ENCODE measurements at places on chromosomes 11 and 22.

GRCh38 chr22:48885919-48886305 lies 941.8 kb downstream of the BRD1 start:
- no peak for DNase-seq

DNA sequence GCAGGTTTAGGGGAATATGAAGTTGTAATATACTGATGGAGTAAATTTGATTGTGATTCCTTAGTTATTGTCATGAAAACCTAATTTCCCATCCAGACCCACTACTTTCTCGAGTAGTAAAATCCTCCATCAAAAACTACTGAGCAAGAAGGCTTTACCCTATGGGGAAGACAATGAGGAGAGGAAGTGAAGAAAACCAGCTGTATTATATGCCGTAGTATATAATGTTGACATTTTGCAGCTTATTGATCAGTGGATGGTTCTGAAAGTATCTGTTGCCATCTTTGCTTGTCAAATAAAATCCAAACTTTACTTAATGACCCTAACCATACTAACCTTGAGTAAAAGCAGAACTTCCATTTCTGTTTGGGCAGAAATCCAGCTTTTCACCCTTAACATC lies 292.8 kb upstream of the RAG2 start:
- DNase-seq: no peak

GRCh38 chr22:37431366-37431765 lies 4.1 kb upstream of the ELFN2 start:
- DNase-seq: no peak

DNA sequence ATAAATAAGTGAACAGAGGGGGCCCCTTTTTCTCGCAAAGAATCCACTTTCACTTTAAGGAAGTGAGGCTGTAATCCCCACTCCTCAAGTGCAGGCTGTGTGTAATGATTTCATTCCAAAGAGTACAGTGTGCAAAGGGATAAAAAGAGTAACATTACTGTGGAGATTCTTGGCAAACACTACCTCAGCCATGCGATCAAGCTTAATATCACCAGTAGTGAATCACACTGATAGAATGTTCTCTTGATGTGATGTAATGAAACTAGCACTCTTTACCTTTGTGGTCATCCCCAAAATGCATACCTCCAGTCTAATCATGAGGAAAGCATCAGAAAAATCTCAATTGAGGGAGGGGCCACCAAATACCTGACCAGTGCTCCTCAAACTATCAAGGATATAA lies 246.1 kb upstream of the CHORDC1 start:
- no peak for DNase-seq

DNA sequence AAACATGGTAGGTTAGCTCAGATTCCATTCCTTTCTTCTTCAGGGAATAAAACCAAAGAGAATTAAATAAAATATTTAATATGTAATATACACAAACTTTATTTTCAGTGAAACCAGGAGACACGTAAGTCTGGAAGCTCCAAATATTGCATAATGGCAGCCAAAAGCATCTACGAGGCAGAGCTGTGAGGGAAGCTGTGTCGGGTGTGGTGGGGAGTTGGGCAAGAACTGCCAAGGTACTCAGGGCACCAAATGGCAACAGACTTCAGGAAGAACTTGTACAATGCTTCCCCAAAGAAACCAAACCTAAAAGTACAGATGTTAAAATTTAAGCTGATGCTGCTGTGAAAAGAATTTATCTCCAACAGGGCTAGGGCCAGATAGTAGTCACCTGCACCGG lies 47.5 kb upstream of the C11orf87 start:
- DNase-seq: no peak

DNA sequence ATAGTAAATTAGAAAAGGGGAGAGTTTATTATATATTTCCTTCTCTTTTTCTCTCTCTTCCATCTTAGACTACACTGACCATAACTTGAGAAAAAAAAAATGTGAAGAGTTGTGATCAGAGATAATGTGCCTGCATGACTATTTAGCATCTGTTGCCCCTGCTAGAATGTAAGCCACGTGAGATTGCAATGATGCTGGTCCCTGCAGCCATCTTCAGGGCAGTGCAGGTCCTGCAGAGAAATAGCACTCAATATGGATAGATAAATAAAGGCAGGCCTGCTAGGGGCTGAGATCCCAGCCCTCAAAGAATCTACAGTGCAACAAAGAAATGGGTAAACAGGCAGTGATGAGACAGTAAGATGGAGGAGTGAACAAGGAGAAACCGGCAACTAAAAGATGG lies 7.8 kb upstream of the DKK3 start:
- no peak for DNase-seq

GRCh38 chr11:36130401-36130800 lies 158.8 kb downstream of the COMMD9 start:
- no peak for DNase-seq

- DNase-seq: no peak
Measured at GRCh38 chr11:65785319-65786007, 1.4 kb upstream of the OVOL1 start.

DNA sequence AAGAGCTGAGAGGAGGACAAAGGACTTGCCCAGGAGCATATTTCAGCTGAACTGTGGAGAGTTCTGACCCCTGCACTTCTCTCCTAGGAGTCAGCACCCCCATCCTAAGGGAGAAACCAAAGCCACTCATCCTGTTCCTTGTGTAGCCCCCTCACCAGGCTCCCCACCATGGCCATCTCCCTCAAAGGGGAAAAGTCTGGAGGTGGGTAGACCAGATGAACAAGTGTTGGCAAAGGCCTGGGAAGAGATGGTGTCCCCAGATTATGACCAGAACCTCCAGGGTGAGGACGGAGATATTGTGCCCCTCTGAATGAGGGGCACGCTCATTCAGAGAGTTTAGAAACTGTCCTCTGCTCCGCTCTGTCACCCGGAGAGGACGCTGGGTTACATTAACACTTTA lies 880.0 kb downstream of the BRD1 start:
- no peak for DNase-seq

DNA sequence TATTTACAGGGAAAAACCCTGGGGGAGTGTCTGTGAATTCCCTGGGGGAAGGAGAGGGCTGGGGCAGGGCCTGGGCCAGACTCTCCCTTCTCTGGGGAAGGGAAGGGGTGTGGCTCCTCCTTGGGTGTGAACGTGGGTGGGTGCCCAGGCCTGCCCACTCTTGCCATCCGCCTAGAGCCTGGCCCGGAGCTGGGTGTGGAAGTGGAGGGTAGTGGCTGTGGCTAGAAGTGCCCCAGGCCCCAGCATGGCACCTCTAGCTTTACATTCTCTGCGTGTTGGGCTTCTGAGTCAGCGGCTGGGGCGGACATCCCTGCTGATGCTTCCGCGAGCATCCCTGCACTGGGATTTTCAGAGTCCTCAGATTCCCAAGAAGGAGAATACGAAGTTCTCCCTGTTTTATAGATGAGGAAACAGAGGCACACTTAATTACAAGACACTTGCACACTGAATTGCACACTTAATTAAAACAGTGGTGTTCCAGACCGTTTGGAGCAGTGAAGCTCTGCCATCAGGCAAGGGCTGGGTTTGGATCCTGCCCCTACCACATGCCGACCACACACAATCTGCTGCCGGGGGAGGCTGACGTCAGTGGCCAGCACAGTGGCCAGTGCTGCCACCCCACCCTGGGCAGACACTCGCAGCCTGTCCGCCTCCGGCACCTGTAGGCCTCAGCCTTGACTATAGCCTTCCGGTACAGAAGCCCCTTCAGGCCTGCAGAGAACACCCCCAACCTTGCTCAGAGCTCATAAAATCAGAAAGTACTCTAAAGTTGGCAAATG lies 7.6 kb downstream of the BAD start:
- DNase-seq: no peak

DNA sequence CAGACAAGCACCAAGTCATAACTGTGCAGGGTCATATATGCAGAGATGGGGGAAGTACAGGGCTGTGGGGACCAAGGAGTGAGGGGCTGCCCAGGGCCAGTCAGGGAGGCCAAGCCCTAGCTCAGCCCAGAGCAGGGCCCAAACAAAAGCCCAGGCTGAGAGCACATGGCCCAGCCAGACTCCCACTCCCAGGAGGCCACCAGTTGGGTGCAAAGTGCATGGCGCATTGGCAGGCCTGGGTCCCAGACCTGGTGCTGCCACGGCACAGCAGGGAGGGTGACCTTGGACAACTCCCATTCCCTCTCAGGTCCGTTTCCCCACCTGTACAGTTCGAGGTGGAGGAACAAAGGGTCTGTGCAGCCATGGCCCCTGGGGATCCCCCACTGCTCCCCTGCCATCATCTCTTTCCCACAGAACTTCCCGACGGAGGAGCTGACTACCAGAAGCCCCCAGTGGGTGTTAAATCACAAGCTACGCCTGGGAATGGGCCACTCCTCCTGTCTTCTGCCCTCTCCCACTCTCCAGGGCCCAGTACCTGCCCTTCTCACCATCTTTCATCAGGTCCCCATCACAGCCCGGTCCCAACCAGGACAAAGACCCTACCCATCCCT lies 608 bp downstream of the NIPSNAP1 start:
- no peak for DNase-seq

DNA sequence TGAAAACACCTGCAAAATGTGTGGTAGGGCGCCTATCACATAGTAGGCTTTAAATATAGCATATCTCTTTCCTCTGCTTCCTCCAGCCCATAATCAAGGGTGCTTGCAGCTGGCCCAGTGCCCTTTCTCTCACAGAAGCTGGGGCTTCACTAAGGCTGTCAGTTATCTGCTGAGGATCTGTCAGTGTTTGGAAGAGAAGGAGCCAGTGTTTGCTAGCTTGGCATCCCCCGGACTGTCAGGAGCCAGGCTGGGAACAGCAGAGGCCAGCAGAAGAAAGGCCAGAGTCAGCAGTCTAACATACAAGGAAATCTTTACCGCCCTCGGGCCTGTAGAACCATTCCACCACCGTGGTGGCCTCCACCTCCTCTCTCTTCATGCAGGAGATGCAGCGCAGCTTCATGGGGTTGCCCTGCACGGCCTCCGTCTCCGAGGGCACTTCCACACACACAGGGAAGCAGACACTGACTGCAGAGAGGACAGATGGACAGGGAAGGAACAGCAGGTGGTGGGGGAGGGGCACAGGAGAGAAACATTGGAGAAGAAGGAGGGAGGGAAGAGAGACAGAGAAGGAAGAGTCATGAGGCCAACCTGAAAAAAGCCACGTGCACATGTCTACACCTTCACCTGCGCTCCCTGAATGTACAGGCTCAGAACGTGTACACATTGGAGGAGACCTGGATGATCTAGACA lies 9.0 kb downstream of the SCN3B start:
- no peak for DNase-seq

DNA sequence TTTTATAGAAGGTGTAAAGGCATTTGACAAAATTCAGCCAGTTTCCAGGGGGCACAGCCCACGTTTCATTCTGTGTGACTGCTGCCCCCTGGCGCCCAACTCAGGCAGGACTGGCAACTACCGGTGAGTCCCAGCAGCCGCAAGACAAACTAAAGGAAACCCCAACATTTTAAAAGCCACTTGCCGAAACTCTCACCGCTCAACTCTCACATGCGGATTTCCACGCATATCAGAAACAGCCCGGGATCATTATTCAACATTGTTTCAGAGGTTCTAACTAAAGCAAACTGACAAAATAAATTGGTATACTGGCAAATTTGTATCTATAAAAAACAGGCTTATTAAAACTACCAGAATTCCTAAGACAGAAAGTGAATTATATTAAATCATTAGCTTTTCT lies 48.2 kb downstream of the MORC2 start:
- peak; percentile 83 for DNase-seq

DNA sequence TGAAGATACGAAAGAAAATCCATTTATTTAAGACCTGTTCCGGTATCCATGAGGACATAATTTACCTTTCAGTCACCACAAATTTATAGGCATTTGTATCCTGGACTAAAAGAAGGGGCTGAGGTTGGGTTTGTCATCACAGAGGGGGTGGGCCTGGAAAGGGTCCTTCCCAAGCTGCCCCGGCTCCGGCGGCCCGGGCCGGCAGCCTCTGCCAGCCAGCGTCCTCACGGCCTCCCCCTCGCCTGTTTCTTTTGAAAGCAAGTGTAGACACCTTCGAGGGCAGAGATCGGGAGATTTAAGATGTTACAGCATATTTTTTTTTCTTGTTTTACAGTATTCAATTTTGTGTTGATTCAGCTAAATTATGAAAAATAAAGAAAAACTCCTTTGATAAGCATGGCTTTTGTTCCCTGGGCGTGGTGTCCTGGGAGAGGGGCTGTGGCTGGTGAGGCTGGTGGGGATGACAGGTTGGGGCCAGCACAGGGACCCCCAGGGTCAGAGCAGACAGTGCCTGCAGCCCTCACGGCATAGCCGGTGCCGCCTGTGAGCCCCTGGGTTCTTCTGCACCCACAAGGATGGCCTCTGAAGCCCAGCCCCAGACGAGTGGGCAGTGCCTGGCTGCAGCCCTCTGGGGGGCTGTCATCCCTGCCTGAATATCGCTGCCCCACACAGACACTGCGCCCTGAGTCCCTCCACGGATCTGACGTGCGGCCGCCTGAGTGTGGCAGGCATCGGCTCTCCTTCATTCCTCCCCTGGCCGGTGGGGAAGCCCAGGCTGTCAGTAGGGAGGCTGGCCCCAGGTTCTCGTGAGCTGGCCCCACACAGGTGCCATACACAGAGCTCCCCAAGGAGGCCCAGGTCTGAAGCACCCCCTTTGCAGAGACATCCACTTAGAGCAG lies 1075.9 kb downstream of the BRD1 start:
- DNase-seq: no peak

DNA sequence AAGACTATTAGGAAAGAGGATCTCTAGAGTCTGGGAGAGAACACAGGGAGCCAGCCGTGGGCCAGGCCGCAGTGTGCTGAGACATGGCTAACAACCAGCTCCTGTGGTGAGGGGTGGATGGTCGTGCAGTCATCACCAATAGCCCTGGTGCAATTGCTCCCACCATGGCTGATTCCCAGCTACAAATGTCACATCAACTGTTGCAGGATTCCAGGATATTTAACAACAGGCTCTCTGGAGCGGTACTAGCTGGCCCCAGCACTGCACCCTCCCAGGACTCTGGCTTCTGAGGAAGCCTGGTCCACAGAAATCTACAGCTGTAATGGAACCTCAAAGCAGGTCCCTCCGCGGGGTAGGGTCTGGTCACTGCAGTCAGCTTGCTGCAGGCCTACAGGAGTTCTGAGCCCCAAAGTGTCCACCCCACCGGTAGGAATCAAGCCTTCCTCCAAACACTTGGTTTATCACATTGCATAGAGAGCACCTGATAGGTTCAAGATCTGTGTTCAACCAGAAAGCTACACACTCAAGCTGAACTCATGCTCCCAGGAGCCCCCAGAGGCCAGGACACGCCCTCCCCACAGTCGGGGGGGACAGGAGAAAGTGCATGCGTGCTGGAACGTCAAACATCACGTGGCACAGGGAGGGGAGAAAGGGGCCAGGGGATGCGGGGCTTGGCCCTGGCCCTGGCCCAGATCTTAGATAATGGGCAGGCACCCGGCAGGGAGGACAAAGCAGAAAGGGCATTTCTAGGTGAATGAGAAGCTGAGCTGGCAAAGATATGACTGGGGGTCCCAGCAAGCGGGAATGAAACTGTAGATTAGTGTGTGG lies 609.0 kb downstream of the TBC1D22A start:
- DNase-seq: no peak

Measured in activated T-cell treated with anti-CD3 and anti-CD28 coated beads for 4 hours (primary cell).